ENCODE measurements at places on chromosomes 3 and 15. TPM values are rescaled to one million over a fixed set of nuclear protein-coding genes. Genes with fewer than 3 reads are reported as not detected.

- peaks cover 21% of the 10 kb centered on the region for H3K4me1 ChIP-seq
- no peaks in the 10 kb centered on the region for H3K27me3 ChIP-seq
- H3K4me3 ChIP-seq, result no peak overlapping the region
- no peaks in the 10 kb centered on the region for H3K36me3 ChIP-seq
Measured at GRCh38 chr3:59996056-59996455, 946.2 kb upstream of the CFAP20DC start.

- no peak overlapping the region for H3K4me3 ChIP-seq
- no peak overlapping the region for H3K27ac ChIP-seq
- H3K36me3 ChIP-seq, result no peaks in the 10 kb centered on the region
- no peaks in the 10 kb centered on the region for H3K4me1 ChIP-seq
- no peaks in the 10 kb centered on the region for H3K27me3 ChIP-seq
Measured at GRCh38 chr3:39917065-39917773, 107.8 kb downstream of the MYRIP start.

DNA sequence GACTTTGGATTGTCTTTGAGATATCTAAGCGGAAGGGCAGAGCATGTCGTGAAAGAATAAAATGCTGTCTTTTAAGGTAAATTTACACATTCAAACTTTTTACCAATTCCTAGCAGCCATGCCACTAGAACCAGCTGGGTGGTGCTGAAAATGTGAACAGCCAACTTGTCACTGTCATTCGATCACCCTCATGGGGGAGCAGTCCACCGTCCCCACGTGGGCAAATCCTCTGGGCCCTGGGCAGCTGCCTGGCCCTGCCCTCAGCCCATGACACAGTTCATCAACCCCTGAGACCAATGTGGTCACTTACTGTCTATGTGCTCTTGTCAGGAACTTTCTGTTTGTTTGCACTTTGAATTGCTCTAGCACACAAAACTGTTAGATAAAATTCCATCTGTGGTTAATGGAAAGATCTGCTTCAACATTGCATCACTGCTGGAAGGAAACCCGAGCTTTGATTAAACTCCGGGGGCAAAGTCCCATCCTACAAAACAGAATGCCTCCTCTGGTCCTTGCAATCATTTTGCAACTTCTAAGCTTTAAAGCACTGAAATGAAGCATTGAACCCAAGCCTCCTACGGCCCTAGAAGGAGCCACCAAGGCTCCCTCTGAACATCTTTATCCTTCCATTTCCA, 50.1 kb downstream of the PCSK6 start:
- H3K4me3 ChIP-seq, result no peak overlapping the region
- H3K36me3 ChIP-seq, result no peaks in the 10 kb centered on the region
- peaks cover 10% of the 10 kb centered on the region for H3K27me3 ChIP-seq
- H3K27ac ChIP-seq, result no peak overlapping the region
- DNase-seq, result no peak

- H3K4me1 ChIP-seq, result peaks cover 25% of the 10 kb centered on the region
- peak; percentile 60 for DNase-seq
- H3K27ac ChIP-seq, result peak overlapping the region; percentile 72
- H3K4me3 ChIP-seq, result peak overlapping the region; percentile 90
- H3K36me3 ChIP-seq, result peaks cover 2% of the 10 kb centered on the region
Measured at GRCh38 chr3:18425641-18426257, 610 bp upstream of the SATB1 start.

DNA sequence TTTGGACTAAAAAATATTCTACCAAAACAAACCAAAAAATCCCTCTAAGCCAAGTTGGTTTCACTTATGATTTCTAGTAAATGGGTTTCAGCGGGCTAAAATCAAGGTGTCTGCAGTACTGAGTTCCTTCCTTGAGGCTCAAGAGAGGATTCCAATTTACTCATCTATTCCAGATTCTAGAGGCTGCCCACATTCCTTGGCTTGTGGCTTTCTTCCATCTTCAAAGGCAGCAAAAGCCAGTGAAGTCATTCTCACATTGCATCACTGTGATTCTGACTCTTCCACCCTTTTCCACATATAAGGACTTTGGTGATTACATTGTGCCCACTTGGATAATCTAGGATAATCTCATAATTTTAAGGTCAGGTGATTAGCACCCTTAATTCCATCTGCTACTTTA, 48.1 kb downstream of the DPPA2 start:
- H3K4me3 ChIP-seq, result no peak overlapping the region
- H3K27me3 ChIP-seq, result no peaks in the 10 kb centered on the region
- no peak for DNase-seq
- no peaks in the 10 kb centered on the region for H3K4me1 ChIP-seq
- no peak overlapping the region for H3K27ac ChIP-seq
- H3K36me3 ChIP-seq, result no peaks in the 10 kb centered on the region

DNA sequence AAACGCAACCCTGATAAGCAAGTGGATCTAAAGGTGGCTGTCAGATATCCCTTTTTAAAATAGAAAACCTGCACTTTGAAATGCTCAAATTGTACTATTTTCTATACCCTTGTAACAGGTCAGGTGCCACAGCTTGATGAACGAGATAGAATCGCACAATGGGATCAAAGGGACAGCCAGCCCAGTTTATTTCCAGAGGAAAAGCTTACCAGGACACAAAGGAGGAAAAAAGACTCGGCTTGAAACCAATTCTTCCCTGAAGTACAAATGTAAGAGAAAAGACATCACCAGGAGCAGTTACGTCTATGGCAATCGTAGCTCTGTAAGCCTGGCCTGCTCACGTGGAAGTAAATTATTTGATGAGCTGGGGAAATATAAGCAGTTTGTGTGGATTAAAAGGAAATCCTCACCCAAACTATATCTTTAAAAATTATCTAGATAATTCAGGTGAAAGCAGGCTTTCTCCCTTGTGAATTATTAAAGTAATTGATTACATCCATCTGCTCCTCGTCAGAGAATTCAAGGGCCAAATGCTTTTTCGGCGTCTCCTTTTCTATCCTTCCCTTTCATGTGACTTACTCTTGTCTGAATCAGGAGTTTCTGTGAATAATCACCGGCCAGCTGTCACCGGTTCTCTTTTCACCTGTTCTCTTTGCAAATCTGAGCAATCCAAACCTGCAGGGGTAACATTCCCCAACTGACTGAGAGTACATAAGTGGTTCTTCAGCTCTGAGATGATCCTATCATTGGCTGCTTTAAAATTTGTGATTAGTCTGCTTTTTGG, 339.2 kb upstream of the ONECUT1 start:
- H3K4me3 ChIP-seq, result no peak overlapping the region
- H3K27me3 ChIP-seq, result no peaks in the 10 kb centered on the region
- no peaks in the 10 kb centered on the region for H3K4me1 ChIP-seq
- H3K27ac ChIP-seq, result no peak overlapping the region

- DNase-seq, result no peak
- H3K36me3 ChIP-seq, result no peaks in the 10 kb centered on the region
- H3K27me3 ChIP-seq, result no peaks in the 10 kb centered on the region
- H3K4me1 ChIP-seq, result no peaks in the 10 kb centered on the region
- no peak overlapping the region for H3K27ac ChIP-seq
- no peak overlapping the region for H3K4me3 ChIP-seq
Measured at GRCh38 chr3:69342074-69342473, 43.8 kb downstream of the FRMD4B start.

DNA sequence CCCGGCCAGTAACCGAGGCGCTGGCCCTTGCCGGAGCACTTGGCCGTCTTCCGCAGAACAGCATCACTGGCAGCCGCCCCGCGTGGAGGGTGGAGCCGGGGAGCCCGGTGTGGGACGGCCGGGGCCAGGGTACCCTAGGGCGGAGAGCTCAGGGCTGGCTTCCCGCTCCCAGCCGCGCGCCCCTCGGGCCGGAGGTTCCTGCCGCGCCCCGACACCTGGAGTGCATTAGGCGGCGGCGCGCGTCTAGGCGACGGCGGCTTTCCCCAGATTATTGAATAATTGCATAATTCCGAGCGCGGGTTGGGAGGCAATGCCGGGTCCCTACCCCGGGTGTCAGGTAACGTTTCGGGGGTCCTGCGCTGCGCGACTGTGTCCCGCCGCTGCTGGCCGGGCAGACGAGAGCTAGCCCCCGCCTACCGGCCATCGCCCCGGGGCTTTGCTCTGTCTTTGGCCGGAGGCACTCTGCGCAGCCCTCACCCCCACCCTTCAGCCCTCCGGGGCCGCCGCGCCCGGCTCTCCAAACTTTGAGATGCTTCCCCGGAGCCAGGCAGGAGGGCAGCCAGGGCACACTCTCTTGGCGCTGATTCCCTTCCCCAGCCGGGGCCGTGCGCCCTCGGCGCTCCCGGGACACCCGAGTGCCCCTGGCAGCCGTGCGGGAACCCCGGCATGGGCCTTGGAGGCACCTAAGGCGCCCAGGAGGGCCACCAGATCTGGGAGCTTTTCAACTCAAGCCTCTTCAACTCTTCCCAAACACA, 749 bp downstream of the ITGA11 start:
- no peak for DNase-seq
- H3K27me3 ChIP-seq, result peaks cover 42% of the 10 kb centered on the region
- H3K4me1 ChIP-seq, result peaks cover 6% of the 10 kb centered on the region
- no peak overlapping the region for H3K27ac ChIP-seq

DNA sequence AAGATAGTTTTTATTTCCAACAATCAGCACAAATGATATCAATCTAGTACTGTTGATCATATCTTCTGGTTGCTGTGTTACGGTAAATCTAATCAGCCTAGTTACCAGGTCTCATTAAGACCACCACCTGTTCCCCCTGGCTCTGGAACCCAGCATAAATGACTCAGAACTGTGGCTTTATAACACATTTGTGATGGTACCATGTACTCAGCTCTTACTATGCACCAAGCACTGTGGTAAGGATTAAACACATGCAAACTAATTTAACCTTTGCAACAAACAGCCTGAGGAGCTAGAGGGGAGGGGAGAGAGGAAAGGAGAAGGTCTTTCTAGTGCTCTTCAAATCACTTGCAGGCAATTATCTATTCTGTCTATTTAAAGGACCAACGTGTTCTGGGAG, 173.9 kb upstream of the LMCD1 start:
- no peak for DNase-seq
- no peaks in the 10 kb centered on the region for H3K36me3 ChIP-seq
- no peak overlapping the region for H3K4me3 ChIP-seq
- H3K27ac ChIP-seq, result no peak overlapping the region
- peaks cover 17% of the 10 kb centered on the region for H3K4me1 ChIP-seq

DNA sequence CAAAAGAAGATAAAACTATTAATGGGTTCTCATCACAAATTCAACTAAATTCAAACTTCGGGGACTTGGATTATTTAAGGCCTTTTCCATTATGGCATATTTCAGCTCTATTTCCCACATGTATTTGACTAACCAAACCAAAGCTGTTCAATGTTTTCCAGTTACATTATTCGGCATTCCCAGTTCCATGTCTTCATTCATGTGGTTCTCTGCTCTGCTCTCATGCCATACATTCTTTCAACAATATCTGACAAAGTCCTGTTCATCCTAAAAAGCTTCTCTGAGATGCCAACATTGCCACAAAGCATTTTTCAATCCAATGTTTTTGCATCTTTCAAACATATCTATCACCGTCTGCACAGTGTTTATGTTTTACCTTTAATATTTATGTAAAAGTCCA, 141.4 kb downstream of the GREM1 start:
- no peak overlapping the region for H3K27ac ChIP-seq
- no peak overlapping the region for H3K4me3 ChIP-seq
- H3K36me3 ChIP-seq, result no peaks in the 10 kb centered on the region
- H3K27me3 ChIP-seq, result no peaks in the 10 kb centered on the region
- H3K4me1 ChIP-seq, result no peaks in the 10 kb centered on the region

DNA sequence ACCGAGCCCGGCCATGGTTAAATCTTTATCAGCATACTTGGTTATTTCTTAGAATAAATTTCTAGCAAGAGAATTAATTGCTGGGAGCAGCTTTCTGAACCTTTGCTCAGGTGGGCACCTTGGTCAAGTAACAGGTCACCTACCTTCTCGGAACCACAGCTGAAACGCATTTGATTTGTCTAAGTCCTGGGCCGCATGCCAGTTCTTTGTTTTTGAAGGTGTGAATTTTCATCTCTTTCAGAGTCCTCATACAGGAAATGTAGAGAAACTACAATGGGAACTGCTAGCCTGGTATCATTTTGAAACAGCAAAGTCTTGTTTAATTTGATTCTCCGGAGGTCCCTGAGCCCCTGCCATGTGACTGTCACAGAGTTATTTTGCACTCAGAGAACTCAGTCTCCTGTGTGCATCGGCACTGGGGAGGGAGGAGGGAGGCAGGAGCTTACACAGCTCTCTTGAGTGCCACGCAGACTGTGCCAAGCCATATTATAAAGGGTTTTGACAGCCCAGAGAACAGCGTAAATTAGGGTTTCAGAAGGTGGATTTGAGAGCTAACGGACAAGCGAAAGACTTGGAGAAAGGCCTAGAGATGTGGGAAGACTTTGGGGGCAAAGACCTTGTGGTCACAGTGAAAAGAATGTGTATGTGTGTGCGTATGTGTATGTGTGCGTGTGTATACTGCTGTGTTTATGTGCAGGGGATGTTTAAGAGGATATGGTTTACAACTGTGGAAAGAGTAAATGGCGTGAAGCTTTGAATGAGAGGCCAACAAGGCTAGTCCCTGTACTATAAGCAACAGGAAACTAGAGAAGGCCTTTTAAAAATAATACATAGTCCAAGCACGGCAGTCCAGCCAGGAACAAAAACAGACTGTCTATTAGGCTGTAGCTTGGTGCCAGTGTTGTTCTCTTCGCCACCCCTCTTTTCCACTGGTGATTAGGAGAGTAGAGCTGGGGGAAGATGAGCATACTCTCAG, 61.8 kb upstream of the ATP13A3 start:
- H3K4me3 ChIP-seq, result no peak overlapping the region
- no peak for DNase-seq
- H3K36me3 ChIP-seq, result no peaks in the 10 kb centered on the region
- H3K27ac ChIP-seq, result no peak overlapping the region

GRCh38 chr15:32974691-32975090, 219.8 kb downstream of the FMN1 start:
- no peak for DNase-seq
- H3K4me3 ChIP-seq, result no peak overlapping the region
- no peak overlapping the region for H3K27ac ChIP-seq
- H3K4me1 ChIP-seq, result no peaks in the 10 kb centered on the region

DNA sequence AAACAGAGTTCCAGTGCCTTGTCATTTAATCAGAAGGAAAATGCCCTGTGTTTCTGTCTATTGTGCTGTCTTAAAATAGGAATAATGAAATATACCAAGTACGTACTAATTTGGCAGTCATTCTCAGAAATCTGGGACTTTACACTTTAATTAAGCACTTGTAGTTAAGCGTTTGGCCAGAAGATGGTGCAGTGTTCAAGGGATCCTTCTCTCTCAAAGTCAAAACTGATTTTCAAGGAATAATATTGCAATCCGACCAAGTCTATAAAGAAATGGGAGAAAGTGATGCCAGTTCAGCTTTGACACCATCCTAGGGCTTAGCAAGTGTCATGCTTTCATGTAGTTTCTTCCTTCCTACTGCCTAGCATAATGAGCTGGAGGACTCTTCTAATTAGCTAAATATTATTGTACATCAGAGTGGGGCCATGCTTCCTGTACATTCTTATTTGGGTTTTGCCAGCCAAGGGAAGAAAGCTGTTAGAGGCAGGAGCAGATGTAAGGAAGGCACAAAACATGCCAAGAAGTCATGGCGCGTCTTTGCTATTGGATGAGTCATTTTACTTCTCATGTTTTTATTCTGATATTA, 64.8 kb downstream of the SAMMSON start:
- H3K27ac ChIP-seq, result no peak overlapping the region
- no peaks in the 10 kb centered on the region for H3K36me3 ChIP-seq
- DNase-seq, result no peak
- no peak overlapping the region for H3K4me3 ChIP-seq

GRCh38 chr15:88699861-88700260, 61.0 kb downstream of the ISG20 start:
- H3K27me3 ChIP-seq, result no peaks in the 10 kb centered on the region
- H3K4me1 ChIP-seq, result peaks cover 2% of the 10 kb centered on the region
- no peaks in the 10 kb centered on the region for H3K36me3 ChIP-seq
- no peak overlapping the region for H3K4me3 ChIP-seq
- H3K27ac ChIP-seq, result no peak overlapping the region

Gene AMT
- total RNA-seq, result 12.7 TPM

Gene TMEM39A
- 54.1 TPM for total RNA-seq

Gene FAM227B
- total RNA-seq, result 4.4 TPM
